ENCODE measurements at places on chromosomes 16 and 17.

DNA sequence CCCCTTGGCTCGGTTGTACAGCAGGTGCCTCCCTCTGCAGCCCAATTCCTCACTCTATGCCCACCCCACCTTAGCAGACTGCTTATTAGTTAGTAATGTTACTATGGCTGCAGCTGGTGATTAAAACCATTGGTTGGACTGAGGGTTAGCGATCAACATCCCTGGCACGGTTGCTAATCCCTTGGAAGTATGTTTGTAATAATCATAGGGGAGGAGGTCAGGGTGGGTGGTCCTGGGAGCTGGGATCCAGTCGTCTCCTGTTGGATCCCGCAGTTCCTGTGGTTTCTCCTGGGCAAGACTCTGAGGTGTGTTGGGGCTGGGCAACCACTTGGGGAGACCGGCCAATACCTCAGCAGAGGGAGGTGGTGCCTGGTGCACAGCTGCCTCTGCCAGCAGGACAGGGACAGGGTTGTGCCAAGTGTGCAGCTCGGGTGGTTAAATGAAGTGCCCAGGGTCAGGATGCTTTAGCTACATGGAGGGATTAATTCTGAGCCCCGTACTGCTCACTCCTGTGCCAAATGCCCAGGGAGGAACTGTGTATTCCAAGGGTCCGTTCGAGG, 38.0 kb downstream of the FZD2 start:
- DNase-seq, result no peak

- no peak for DNase-seq
Measured at GRCh38 chr17:2450016-2450650, 49.3 kb upstream of the MNT start.

DNA sequence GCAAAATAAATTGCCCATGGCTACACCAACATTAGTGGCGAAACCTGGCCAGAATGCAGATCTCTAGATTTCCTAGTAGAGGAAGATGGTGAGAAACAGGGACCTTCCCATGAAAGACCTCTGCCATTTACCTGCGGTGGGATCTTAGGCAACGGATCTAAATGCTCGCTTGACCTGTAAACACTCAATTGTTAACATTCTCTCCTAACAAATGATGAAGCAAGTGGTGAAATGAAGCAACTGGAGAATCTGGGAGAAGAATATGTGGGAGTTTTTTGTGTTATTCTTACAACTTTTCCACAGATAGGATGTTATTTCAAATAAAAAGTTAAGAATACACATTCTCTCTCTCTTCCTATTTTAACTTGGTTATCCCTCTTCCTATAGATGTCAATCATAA, 56.6 kb downstream of the SMG6 start:
- DNase-seq, result no peak

- DNase-seq, result no peak
Measured at GRCh38 chr16:7140899-7141298, 191.7 kb upstream of the RBFOX1 start.

DNA sequence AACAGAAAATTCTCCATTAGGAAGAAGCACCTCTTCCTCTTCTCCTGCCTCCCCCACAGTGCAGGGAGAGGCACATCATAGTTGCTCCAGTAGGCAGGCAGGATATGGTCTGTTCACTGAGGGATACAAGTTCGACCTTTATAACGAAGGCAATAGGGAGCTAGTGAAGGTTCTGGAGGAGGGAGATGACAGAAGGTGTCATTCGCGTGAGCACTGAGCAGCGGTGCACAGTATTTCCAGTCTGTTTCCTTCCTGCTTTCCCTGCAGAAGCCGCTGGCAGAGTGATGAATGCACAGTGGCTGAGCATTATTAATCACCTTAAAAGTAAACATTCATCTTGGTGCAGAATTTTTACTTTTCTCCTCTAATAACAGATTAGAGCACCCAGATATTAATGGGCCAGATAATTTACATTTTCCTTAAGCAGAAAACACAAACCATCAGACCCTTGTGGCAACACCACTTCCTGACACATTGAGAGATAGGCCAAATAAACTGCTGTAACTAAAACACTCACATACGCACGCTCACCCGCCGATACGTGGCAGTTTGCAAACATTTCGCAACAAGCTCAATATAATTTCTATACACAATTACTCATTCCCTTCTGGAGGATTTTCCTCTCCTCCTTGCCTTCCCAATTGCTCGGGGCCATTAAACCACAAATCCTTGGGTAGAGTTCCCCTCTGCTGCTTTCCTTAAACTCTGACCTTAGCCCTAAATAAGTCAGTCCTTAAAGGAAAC, 69.5 kb downstream of the AIPL1 start:
- no peak for DNase-seq

DNA sequence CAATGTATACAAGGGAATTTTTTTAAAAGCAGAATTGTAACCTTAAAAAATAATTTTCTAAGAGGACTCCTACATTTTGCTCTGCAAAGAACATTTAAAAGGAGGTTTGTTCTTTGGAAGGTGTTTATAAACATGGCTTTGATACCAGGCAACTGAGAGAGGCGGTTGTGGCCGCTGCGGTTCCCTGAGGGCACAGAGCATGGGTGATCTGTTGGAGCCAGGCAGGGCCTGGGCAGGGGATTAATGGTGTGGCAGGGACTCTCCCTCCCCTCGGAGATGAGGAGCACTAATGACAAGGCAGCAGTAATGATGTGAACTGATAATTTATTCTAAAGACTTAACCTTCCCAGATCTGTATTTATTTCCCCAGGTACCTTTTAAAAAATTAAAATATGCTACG, 65.4 kb downstream of the WWP2 start:
- DNase-seq, result no peak

DNA sequence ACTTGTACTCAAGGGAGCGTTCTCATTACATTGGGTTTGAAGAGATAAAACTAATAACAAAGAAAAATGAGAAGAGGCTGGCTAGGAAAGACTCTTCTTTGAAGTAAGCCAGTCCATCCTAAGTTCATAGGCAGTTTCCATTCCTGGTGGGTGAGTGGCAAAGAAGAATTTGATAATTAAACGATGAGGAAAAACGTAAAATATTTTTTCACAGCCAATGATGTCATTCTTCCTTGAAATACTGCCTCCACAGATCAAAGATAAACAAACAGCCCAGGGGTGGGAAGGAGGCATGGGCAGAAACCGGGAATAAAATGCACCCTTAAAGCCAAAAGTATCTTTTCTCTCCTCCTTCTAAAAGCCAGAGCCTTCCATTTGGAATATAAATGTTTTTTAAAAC, 346.6 kb downstream of the PMP22 start:
- no peak for DNase-seq

GRCh38 chr16:287298-287811, 4.4 kb downstream of the PDIA2 start:
- DNase-seq, result no peak

DNA sequence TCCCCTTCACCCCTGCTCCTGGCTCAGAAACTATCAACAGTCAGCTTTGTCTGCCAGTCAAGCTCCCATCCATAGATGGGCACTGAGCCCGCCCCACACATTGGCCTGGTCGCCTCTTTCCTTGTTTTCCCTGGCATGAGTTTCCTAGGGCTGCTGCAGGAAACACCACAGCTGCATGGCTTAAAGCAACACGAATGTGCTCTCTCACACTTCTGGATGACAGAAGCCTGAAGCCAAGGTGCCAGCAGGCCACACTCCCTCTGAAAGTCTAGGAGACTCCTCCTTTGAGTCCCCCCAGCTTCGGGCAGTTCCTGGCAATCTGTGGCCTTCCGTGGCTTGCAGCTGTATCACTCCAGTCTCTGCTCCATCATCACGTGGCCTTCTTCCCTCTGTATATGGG, 69.9 kb downstream of the TBC1D16 start:
- DNase-seq, result no peak

DNA sequence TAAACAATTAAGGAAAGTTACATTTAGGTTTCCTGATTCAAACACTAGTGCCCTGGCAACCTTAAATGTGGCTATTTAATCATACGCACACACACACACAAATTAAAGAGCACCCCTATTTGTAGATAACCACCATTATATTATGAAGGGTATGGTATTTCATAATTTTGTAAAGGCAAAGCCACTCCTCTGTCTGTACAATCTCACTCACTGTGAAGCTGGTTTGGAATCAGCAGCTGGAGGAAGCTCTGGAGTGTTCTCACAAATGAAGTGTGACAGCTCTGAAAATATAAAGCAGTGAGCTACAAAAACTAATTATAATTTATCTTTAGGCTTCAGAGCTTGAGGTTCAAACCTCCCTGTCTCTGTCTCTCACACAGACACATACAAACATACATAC, 57.9 kb upstream of the KCNJ16 start:
- no peak for DNase-seq

DNA sequence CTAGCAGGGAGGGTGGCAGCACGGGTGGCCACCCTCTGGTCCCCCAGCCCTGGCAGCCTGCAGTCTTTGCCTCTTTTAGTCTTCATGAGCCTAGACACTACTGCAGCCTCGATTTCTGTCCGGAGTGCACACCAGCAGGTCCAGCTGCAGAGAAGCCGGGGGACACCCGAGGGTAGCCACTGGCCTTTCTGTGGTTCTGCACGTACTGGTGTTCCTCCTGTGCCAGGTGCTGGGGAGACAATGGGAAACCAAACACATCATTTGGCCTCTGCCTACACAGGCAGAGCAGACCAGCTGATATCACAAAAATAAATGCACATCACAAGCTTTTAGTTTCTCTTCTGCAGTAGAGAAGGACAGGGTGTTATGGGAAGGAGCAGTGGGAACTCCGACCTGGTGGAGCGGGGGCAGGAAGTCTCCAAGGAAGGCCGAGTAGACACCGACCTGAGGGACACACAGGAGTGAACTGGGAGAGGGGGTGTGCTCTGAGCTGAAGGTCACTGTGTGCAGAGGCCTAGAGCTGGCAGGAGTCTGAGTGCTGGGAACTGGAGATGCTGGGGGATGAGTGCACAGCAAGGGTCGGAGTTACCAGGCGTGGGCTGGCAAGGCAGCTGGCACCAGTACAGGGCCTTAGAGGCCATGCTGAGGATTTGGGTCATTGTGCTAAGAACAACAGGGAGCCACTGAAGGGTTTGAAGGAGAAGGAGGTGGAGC, 23.1 kb downstream of the GPT2 start:
- DNase-seq, result no peak

- no peak for DNase-seq
Measured at GRCh38 chr17:2885733-2886132, 89.5 kb downstream of the RAP1GAP2 start.

DNA sequence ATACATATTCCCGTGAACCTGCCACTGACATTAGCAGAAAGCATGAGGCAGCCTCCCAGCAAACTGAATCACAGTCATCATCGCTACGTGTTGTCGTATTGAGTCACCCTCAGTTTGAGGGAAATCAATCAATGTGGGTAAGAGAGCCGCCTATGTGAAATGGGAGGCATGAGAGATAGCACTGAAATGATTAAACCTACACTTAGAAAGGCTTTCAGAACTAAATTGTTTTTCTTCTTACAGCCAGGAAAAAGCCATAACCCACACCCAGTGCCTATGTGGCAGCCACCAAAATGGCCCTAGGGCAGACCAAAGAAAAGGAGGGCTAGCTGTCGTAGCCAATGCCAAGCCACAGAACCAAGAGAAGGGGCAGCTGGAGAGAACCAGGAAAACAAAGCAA, 90.5 kb downstream of the ADAMTS18 start:
- no peak for DNase-seq

- DNase-seq, result no peak
Measured at GRCh38 chr17:14214271-14214670, 22.4 kb downstream of the CDRT15 start.

- no peak for DNase-seq
Measured at GRCh38 chr17:51354936-51355335, 94.6 kb downstream of the UTP18 start.

- no peak for DNase-seq
Measured at GRCh38 chr17:50183421-50183994, 17.7 kb downstream of the SGCA start.

DNA sequence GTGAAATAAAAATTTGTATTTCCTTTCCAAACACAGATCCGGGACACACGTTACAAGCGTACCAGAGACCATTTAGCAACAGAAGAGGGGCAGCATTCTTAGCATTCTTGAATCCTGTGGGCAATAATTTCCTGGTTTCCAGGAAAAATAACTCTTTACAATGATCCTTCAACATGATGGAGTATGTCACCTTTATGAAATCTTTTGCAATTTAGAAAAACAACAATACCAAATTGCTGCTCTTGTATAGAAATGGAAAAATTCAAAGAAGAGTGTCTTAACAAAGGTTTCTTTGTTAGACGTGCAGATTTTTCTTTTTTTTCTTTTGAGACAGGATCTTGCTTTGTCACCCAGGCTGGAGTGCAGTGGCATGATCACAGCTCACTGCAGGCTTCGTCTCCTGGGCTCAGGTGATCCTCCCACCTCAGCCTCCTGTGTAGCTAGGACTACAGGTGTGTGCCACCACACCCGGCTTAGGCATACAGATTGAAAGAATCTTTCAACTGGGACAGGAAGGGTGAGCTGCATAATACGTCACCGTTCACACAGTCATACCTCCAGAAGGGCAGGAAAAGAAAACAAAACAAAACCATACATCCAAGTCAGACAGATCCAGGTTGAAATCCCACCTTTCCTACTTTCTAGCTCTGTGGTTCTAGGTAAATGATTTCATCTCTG, 10.8 kb upstream of the GCSH start:
- DNase-seq, result no peak

DNA sequence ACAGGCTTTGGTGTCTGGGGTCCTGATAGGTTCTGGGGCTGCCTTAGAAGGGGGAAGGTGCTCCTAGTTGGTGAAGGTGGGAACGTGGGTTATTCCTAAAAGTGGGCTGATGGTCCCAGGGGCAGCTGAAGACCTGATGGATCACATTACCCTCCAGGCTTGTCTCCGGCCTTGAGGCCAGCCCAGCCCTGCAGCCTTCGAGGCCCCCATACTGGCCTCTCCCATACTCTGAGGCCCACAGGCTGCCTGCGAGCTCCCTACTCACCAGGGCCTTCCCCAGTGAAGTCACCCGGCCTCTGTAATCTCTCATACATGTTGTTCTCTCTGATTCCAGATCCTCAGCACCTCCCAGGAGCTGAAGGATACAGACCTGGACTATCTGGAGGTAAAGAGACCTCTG, 2.7 kb downstream of the RNF112 start:
- no peak for DNase-seq

DNA sequence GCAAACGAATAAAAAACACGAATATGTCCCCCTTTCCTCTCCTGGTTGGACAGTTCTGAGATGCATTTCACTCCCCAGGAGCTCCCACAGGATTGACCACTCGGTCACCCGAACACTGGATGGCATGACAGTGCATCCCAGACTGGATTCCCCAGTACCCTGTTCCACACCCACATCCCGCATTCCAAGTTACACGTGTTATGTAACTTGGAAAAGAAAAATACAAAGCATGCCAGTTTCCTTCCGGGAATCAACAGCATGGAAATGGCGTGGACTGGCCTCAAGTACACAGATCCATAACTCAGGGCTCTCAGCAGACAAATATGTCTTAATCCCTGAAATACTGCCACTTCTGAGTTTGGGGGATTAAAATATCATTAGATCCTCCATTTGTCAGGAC, 12.6 kb upstream of the KLHL36 start:
- DNase-seq, result no peak

GRCh38 chr17:2736956-2737355, 12.5 kb downstream of the CCDC92B start:
- DNase-seq, result no peak

- DNase-seq, result no peak
Measured at GRCh38 chr16:86762095-86762494, 183.7 kb downstream of the FOXL1 start.
